Mesenteric fat pad (tissue), 1 donor: ENCODE measurements at places on chromosomes 1 and 21. TPM values are rescaled to one million over a fixed set of nuclear protein-coding genes. Genes with fewer than 3 reads are reported as not detected.

DNA sequence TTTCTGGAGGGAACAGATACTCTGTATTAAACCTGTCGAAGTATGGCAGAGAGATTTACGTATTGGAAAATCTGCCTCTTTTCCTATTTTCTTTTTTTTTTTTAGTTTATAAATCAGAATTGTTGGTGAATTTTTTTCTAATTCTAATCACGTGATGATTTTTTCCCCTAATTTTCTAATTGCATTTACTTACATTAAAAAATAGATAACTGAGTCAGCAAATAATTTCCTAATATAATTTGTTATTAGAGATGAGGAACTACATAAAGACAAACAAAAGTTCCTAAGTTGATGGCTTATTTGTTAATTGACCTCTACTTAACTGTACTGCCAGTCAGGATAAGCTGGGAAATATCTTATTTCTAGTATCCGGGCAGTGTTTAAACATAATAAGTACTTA lies 34.6 kb downstream of the SNX7 start:
- DNase-seq = no peak

- no peak for DNase-seq
Measured at GRCh38 chr1:54247863-54248515, 48.0 kb downstream of the MRPL37 start.

- DNase-seq = no peak
Measured at GRCh38 chr1:223733898-223734852, 21.8 kb downstream of the CAPN2 start.

The LDLRAP1 gene
- total RNA-seq = 27.6 TPM

The BTF3L4 gene
- total RNA-seq = 42.1 TPM
